WERI-Rb-1 (cell line): ENCODE measurements at places on chromosomes 2 and 18.

GRCh38 chr2:147003081-147003480 lies 841.7 kb upstream of the ACVR2A start:
- no peak for DNase-seq

GRCh38 chr2:102297891-102298290 lies 13.5 kb upstream of the IL1RL1 start:
- DNase-seq, result no peak

DNA sequence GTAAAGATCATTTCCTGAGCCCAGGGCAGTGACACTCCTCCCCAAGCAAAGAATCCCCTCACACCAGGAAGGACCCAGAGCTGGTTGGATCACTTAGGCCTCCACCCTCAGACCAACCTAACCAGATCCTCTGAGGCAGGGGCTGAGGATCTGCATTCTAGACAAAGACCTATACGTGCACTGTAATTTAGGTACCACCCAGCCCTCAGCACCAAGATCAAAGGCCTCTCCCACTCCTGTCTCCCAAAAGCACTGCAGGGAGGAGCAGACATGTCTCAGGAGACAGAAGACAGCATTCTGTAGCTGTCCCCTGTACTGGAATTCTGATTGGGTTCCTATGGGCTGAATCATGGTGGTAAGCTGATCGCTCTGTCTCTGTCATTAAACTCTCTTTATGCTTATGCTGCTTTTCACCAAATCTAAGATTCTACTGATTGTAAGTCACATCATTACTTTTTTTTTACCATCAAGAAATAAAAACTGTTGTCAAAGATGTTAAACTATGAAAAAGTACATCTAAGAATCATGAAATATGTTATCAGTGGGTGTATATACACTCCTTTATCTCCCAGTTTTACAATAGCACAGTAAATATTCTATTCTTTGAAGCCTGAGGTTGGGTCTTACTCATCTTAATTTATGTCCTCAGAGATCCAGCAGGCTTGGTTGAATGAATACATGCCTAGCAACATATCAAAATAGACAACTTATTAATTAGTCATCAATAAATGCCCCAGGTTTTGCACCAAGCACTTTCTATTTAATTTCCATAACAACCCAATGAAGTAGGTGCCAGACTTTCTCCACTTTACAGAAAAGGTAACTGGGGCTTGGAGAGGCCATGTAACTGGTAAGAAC lies 28.3 kb downstream of the MCFD2 start:
- no peak for DNase-seq

GRCh38 chr18:70432804-70433400 lies 144.1 kb downstream of the SOCS6 start:
- no peak for DNase-seq

- no peak for DNase-seq
Observed at GRCh38 chr2:86216575-86217555, 17.6 kb downstream of the MRPL35 start.

- DNase-seq, result no peak
Observed at GRCh38 chr2:49988276-49988675, 834.0 kb upstream of the FSHR start.

- DNase-seq, result no peak
Observed at GRCh38 chr2:19038071-19039015, 320.1 kb downstream of the OSR1 start.

DNA sequence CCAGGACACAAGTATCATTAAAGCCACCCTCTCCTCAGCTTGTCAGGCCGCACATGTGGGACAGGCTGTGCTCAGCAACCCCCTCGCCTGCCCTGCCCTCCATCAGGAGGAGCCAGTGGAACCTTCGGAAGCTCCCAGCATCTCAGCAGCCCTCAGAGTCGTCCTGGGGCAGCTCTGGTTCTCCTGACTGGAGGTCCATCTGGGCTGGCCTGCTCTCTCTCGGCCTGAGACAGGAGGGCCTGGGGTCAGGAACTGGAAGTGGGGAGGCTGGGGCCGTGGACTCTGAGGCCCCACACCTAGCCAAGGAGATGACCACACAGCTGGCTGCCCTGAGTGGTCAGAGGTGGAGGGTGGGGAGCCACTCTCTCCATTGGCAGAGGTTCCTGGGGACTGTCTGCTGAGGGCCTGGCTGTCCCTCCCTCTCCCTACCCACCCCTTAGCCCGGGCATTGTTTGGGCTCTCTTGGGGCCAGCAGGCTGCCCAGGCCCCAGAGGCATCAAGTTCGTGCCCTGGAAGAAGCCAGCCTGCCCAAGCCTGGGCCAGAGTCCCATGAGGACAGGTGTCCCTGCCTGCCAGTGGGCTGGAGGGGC lies 23.1 kb downstream of the ODC1 start:
- DNase-seq, result no peak

- DNase-seq, result no peak
Observed at GRCh38 chr2:14626873-14627272, 5.6 kb upstream of the LRATD1 start.

GRCh38 chr2:59047373-59047995 lies 806.4 kb upstream of the FANCL start:
- no peak for DNase-seq
